Mesothelial cell of epicardium (in vitro differentiated cells): ENCODE measurements at places on chromosomes 6 and 20. TPM values are rescaled to one million over a fixed set of nuclear protein-coding genes. Genes with fewer than 3 reads are reported as not detected.

PBOV1 gene
- total RNA-seq: not detected in 3 replicates

SPATA2 gene
- 8.0 to 8.8 TPM (median 8.1 TPM) in 3 replicates for total RNA-seq

DNA sequence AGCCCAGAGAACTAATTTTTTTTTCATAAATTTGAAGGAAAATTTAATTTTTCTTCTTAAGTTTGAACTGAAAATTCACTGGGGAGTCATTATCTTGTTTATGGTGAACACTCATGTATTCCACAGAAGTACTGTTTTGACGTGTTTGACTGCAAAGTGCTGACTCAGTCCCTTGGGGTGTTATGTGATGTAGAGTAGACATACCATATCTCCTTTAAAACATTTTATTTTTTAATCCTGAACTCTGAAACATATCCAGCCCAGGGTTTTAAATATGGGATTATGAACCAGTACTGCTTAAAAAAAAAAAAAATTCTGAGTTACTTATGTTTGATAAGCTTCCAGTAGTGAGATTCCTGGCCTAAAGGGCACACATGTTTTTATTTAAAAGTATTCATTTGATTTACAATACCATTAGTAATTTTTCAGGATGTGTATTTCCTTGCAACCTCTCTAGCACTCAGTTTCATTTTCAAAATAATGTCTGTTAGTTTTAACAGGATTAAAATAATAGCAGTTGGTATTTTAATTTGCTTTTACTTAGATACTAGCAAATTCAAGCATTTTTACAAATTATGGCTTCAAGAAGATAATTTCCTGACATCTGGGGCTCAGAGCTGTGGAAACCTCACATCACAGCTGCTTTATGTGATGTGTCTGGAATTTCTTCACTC is 81.7 kb upstream of the PDE10A start:
- H3K4me3 ChIP-seq: no peak overlapping the region
- peaks cover 3% of the 10 kb centered on the region for H3K4me1 ChIP-seq
- H3K27ac ChIP-seq: no peak overlapping the region
- no peaks in the 10 kb centered on the region for H3K36me3 ChIP-seq
- H3K27me3 ChIP-seq: peaks cover 9% of the 10 kb centered on the region
- no peak for DNase-seq

DNA sequence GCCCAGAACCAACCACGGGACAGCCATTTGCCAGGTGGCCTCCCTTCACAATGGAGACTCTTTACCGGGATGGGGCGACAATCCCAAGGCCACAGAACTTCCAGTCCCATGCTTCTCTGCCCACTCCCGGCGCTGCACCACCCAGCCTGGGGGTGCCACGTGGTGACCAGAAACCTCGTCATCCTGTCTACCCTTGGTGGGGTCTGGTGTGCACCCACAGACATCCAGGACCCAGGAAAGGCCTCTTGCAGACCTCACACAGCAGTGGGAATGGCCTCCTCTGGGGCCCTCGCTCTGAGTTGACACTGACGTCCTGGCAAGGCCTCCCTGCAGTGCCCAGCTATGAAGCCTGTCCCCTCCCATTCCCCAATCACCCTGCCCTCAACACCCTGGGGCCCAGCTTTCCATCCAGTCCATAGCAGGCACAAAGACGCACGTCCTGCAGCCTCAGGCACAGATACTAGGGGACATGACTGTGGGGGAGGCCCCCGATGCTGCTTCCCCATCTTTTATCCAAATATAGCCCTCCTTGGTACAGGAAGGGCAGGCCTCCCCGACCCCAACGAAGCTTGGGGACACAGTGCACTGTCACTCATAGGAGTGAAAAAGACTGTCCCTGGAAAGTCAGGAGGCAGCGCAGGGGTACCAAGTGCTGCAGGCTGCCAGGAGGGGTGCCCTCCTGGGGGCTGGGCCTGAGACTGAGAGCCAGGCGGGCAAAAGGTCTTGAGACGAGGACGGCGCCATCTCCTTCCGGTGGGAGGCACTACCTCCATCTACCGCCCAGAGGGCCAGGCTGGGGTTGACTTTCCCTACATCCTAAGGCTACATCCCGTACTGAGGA is 7.2 kb downstream of the CST7 start:
- no peak overlapping the region for H3K27ac ChIP-seq
- no peak for DNase-seq
- peaks cover 2% of the 10 kb centered on the region for H3K36me3 ChIP-seq

DNA sequence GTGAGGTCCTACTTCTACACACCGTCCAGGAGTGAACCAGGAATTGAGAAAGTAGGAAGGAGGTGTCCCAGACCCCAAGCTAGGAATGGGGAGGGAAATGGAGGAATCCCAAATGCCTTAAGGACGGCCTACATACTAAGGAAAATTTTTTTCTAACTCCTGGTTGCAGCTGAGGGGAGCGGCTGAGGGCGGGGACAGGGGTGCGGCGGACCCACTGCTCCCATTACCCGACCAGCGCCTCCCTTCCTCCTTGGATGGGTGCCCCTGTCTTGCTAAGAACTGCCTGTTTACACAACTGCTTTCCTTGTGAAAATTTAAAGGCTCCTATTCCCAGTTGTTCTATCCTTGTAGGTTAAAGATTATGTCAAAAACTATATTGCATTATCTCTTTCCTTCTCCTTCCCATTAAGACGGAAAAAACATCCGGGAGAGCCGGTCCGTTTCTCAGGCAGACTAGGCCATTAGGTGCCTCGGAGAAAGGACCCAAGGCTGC is 699 bp upstream of the HSPA1B start:
- H3K27ac ChIP-seq: peak overlapping the region; percentile 97
- peak overlapping the region; percentile 87 for H3K4me3 ChIP-seq
- peak; percentile 62 for DNase-seq
- no peaks in the 10 kb centered on the region for H3K36me3 ChIP-seq
- no peaks in the 10 kb centered on the region for H3K27me3 ChIP-seq

BLCAP gene
- total RNA-seq: 71.7 to 76.2 TPM (median 72.7 TPM) in 3 replicates

FGD2 gene
- not detected in 3 replicates for total RNA-seq

CALHM4 gene
- total RNA-seq: not detected in 3 replicates

- H3K27ac ChIP-seq: peak overlapping the region; percentile 64
- H3K4me1 ChIP-seq: no peaks in the 10 kb centered on the region
- H3K4me3 ChIP-seq: no peak overlapping the region
- DNase-seq: no peak
Observed at GRCh38 chr6:12467706-12468670, 177.8 kb downstream of the EDN1 start.

SIRPB1 gene
- 0.43 to 0.93 TPM (median 0.54 TPM) in 3 replicates for total RNA-seq

- no peak for DNase-seq
- peak overlapping the region; percentile 82 for H3K27ac ChIP-seq
- H3K4me1 ChIP-seq: peaks cover 52% of the 10 kb centered on the region
Observed at GRCh38 chr20:19936466-19937200, 80.5 kb upstream of the NAA20 start.

DNA sequence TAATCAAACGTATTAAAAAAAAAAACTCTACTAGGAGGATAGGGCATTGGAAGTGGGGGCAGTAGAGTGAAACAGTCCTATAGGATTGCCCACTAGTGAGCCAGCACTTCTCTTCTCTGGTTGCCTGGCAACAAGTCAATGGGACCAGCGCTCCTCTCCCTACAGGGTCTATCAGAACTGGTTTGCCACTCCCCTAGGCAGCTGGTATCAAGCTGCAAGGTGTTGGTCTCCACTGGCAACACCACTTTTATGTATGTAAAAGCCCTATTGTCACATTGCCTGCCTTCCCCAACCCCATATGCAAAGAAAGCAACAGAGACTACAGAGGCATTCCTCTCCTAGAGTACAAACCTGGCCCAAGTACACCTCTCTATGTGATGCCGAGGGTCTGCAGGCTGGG is 166.9 kb upstream of the MCHR2 start:
- H3K4me3 ChIP-seq: no peak overlapping the region
- peaks cover 24% of the 10 kb centered on the region for H3K27me3 ChIP-seq
- DNase-seq: no peak
- H3K27ac ChIP-seq: no peak overlapping the region
- peaks cover 14% of the 10 kb centered on the region for H3K4me1 ChIP-seq
- H3K36me3 ChIP-seq: no peaks in the 10 kb centered on the region

COL12A1 gene
- 10.5 to 12.5 TPM (median 11.3 TPM) in 3 replicates for total RNA-seq

GRCh38 chr6:148044261-148044751 is 298.3 kb upstream of the SASH1 start:
- no peak for DNase-seq
- no peaks in the 10 kb centered on the region for H3K27me3 ChIP-seq
- H3K27ac ChIP-seq: no peak overlapping the region
- peaks cover 3% of the 10 kb centered on the region for H3K4me1 ChIP-seq
- H3K36me3 ChIP-seq: peaks cover 13% of the 10 kb centered on the region

GRCh38 chr6:91694016-91694654 is 1107.3 kb upstream of the MAP3K7 start:
- H3K27ac ChIP-seq: no peak overlapping the region
- H3K4me3 ChIP-seq: no peak overlapping the region
- H3K4me1 ChIP-seq: no peaks in the 10 kb centered on the region
- H3K27me3 ChIP-seq: peaks cover 3% of the 10 kb centered on the region
- no peaks in the 10 kb centered on the region for H3K36me3 ChIP-seq

MMP24OS gene
- total RNA-seq: 61.4 to 71.9 TPM (median 66.1 TPM) in 3 replicates

DNA sequence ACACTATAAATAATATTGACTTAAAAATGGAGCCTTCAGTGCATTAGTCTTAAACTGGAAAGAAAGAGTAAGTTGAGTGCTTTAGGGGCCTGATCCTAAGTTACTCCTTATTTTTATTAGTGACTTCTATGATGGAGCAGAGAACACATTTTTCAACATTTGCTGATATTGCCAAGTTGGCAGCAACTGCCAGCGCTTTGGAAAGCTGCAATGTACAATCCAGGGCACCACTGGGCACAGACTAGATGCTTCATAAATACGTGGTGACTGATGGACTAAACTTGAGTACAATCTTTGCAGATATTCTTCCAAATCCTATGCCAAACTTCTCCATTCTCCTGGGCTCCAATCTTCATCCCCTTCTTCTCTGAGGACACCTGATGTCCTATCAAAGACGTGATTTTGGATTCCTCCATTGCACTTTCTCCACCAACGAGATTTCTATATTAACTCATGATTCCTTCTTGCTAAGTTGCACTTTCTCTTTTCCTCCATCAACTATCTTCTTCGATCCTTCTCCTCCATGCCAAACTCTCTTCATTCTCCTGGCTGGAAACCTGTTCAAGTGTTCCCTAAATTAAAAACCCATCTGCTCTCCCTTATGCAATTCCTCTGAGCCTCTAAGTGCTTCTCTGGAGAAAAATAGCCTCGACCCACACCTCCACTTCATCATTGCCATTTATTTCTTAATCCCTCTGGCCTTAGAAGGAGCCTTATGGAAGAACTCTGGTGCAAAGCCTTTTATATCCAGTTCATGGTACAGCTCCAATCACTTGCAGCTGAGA is 28.5 kb upstream of the PAK5 start:
- no peaks in the 10 kb centered on the region for H3K4me1 ChIP-seq
- H3K27me3 ChIP-seq: peaks cover 37% of the 10 kb centered on the region
- no peak overlapping the region for H3K4me3 ChIP-seq
- no peaks in the 10 kb centered on the region for H3K36me3 ChIP-seq

GNMT gene
- total RNA-seq: 1.2 to 1.7 TPM (median 1.4 TPM) in 3 replicates

DPPA5 gene
- total RNA-seq: not detected in 3 replicates

OTOR gene
- total RNA-seq: not detected in 3 replicates

KIF13A gene
- total RNA-seq: 52.2 to 57.0 TPM (median 54.4 TPM) in 3 replicates

DNA sequence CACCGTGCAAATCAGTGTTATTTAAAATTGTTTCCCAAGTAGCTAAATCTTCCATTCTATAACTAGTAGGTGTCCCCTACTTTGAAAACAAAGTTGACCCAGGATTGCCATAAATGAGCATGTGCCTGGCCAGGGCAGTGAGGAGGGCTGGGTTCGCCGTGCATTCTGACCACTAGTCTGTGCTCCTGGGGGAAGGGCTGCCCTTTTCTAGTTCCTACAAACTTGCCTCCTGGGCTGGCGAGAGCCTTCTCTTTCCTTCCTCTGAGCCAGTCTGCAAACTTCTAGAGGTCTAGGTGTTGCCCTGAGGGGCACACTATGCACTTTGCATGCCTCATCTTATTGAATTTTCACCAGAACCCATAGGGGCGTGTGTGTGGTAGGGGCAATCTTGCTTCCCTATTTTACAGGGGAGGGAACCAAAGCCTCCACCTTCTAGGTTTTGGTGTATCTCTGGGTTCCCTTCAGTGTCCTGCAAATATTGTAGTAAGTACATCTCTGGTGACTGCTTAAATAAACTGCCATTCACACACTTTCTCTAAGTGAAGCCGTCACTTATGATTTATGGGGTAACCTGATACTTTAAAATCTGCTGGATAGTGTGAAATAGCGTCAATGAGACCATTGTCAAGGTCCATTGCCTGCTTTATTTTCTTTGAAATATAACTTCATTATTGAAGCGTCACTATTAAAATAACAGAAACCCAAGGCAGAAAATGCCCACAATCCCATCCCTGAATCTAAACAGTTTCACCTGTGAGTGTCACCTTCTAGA is 42.2 kb downstream of the CDH26 start:
- peaks cover 16% of the 10 kb centered on the region for H3K27me3 ChIP-seq
- DNase-seq: no peak
- no peak overlapping the region for H3K4me3 ChIP-seq
- H3K27ac ChIP-seq: no peak overlapping the region

GABRR1 gene
- total RNA-seq: not detected in 3 replicates

SEMG1 gene
- not detected in 3 replicates for total RNA-seq

- H3K4me1 ChIP-seq: no peaks in the 10 kb centered on the region
- no peak within 1 kb of the TSS for H3K27ac ChIP-seq
- peaks cover 60% of the 10 kb centered on the region for H3K27me3 ChIP-seq
- no peaks in the 10 kb centered on the region for H3K36me3 ChIP-seq
Observed at GRCh38 chr6:29005183-29005885, at the start of gene ZNF311. Gene ZNF311, minus strand, starts transcription at chr6:29005315. Its CDS starts 1,361 bp downstream, at chr6:29003954.

C6orf52 gene
- total RNA-seq: 3.1 to 4.6 TPM (median 3.8 TPM) in 3 replicates

AHI1 gene
- 39.7 to 42.6 TPM (median 41.6 TPM) in 3 replicates for total RNA-seq

DNA sequence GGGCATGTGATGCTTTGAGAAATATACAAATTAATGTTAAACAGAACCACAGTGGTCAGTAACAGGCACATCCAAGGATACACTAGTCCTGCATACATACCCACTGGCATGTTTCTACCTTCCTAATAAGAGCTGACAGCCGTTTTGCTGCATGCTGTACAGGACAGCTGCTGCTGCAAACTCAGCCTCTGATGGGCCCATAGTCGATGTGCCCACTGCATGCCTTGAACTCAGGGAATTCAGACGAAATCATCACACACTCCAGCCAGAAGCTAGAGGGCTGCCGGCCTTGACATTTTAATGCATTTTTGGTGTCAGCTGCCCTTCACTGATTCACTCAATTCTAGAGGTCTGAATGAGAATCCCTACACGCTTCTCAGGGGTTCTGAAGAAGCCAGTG is 29.3 kb downstream of the FKBP1A start:
- no peaks in the 10 kb centered on the region for H3K27me3 ChIP-seq
- H3K27ac ChIP-seq: no peak overlapping the region
- no peak for DNase-seq
- no peak overlapping the region for H3K4me3 ChIP-seq
